ENCODE measurements at places on chromosomes 3 and 15.

DNA sequence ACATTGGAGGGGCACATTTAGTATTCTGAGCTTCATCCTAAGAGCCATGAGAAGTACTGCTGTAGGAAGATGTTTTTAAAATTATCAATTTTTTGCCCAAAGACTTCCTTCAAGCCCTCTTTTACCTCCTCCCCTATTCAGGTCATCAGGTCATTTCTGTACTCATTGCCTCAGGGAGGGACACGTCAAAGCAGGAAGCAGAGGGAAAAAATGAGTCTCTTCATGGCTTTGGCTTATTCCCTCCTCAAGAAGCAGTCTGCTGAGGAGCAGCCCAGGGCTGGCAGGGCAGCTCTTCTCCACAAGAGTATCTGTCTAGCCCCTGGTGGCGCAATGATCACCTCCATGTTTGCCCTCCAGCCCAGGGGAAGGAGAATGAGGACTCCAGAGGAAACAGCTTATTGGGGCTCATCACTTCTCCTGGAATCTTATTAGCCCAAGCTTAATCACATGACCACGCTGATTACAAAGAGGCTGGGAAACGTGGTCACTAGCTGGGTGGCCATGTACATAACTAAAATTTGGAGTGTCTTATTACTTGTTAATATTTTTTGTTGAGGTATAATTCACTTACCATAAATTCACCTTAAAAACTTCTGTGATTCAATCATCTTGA is 44.2 kb upstream of the GATA2 start:
- no peak for DNase-seq

DNA sequence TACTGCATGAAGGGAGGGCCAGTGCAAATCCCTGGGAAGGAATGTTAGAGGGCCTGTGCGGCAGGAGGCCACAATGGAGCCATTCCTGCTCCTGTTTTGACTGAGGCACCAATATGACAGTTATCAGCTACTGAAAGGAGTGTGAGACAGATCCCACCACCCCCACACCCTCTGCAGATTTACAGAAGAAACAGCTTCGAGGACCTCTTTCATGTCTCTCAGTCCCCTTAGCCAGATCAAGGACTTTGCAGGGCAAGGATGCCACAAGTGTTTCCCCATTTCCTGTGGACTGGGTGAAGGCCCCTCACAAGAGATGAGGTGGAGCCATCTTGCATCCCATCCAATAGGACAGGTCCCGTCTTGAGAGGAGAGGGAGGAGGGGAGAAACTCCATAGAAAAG is 48.5 kb upstream of the RASGRP1 start:
- DNase-seq: no peak

- DNase-seq: peak; percentile 55
Measured at GRCh38 chr3:155079746-155080487, at the start of gene MME. TSS of gene MME (plus strand) at chr3:155080319. CDS start at chr3:155084168, 3,849 bp downstream.

DNA sequence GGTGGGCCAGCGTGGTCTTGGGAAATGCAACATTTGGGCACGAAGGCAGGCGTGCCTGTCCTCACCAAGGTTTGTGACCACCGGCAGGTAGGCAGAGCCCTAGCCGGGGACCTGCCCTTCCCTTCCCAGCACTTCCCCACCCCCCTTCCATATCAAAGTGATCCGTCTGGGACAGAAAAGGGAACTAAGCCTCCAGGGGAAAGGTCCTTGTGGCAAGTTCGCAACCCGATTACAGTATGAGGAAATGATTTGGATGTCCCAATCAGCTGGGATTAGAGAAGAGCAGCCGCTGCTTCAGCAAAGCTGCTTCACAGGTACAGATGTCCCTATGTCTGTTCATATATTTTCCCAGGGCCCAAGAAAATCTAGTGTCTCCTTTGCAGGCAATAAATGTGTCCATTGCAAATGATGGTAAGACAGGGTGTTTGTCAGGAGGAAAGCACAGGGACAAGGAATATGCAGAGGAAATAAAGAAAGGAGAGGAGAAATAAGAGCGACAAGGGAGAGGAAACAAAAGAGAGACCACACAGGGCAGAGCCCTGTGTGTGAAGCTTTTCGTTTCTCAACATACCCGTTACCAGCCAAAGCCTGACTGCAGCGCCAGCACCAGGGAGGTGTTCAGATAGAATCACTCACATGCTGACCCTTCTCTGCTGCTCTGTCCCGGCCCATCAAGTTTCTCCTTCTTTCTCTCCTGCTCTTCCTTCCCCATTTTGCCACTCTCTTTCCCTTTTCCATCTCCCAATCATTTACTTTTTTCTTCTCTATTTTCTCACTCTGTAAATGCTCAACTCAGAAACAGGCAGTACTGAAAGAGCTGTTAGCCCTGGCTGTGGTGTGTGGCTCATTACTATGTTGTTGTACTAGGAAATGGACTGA is 17.4 kb upstream of the SECISBP2L start:
- DNase-seq: no peak

DNA sequence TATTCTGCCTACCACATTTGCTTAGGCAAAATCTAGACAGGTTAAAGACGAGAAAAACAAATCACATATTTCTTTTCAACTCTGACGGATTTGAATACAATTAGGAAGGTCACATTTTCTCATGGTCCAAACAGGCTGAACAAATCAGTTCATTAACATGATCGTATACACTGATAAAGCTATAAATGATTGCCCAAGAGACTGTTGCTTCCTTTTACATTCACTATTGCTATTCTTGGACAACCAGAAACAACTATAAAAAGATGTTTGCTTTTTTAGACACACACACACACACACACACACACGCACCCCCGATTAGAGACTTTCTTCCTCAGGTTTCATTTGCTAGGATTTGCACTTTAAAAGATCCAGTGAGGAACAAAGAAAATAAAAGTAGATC is 122.3 kb upstream of the BHLHE40 start:
- DNase-seq: peak; percentile 32

DNA sequence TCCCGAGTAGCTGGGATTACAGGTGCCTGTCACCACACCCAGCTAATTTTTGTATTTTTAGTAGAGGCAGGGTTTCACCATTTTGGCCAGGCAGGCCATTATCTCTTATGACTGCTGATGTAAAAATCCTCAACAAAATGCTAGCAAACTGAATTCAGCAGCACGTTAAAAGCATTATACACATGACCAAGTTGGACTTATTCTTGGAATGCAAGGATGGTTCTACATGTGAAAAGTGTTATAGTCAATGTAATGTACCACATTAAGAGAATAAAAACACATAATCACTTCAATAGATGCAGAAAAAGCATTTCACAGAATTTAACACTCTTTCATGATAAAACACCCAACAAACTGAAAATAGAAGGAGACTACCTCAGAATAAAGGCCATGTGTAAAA is 20.2 kb downstream of the RNF13 start:
- DNase-seq: no peak

DNA sequence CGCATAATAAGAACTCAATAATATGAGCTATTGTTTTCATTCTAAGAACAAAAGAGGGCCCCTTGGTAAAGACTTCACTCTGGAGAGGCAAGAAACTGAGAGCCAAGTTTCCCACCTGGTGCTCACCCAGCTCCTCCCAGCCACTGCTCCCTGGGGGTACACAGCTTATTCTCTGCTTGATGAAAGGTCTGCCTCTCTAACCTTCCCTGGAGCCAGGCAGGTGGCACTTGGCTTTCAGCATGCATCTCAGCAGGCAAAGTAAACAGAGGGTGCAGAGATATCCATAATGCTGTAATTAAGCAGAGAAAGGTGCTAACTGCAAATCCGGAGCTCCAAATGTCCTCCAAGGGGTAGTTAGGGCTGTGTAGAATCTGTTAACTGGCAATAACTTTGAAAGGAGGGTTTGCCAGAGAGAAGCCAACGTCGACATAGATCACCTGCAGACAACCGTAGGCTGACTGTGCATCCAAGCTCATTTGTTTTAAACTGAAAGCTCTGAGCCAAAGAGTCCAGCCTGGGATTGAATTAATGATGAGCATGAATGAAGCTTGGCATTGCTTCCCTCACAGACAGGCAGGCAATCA is 159.6 kb upstream of the PROK2 start:
- DNase-seq: no peak
